Femur (tissue), 1 donor: ENCODE measurements at places on chromosomes 1 and 21.

- DNase-seq: no peak
Measured at GRCh38 chr1:235946571-235946981, 79.9 kb upstream of the LYST start.

DNA sequence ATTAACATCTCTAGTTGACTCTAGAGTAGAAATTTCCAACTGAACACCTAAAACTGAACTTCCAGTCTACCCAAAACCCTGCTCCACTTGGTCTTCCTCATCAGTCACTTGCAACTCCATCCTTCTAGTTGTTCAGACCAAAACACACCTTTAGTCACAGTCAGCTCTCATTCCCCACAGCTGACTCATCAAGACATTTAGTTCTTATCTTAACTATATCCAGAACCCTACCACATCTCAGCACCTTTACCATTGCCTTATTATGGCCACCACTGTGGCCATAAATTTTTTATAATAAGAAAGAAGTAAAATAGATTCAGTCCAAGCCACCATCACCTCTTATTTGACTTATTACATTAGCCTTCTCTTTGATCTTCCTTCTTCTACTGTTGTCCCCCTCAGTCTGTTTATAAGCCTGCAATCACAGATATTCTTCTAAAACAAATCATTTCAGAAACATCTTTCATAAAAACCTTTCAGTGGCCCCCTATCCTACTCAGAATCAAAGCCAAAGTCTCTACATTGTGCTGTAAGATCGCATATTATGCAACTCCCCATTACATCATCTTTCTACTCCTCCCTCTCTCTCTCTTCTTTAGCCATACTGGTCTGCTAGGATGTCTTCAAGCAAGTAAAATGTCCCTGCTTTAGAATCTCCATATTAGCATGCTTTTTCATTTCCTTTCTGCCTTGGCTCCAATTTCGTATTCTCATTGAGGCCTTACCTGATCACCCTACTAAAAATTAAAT lies 275.9 kb downstream of the LRRC40 start:
- DNase-seq: no peak

- DNase-seq: no peak
Measured at GRCh38 chr1:200306944-200307754, 102.7 kb downstream of the ZNF281 start.

DNA sequence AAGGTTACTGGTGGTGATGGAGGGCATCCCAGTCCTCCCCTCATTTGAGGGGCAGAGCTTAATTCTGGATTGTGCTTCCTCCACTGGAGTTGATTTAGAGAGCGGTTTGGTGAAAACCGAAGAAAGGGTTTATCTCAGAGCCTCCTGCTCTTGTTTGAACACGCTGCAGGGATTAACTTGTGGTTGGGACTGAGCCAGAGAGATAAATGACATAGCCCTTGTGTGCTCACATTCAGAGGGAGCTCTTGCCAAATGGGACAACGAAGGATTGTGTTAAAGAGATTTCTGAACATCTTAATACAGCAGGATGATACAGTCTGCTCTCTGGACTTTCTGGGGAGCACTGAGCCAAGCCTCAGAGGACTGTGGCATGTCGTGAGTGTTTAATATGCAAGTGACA lies 308.2 kb downstream of the DISC1 start:
- DNase-seq: peak; percentile 46

GRCh38 chr1:195530961-195531360 lies 1077.3 kb downstream of the KCNT2 start:
- DNase-seq: no peak

GRCh38 chr1:151494741-151495281 lies 16.4 kb upstream of the CGN start:
- DNase-seq: no peak

- no peak for DNase-seq
Measured at GRCh38 chr1:64896551-64896950, 69.8 kb downstream of the JAK1 start.

GRCh38 chr21:33411949-33412430 lies 8.8 kb downstream of the IFNGR2 start:
- DNase-seq: no peak

GRCh38 chr1:219518168-219518906 lies 94.6 kb downstream of the ZC3H11B start:
- DNase-seq: no peak

DNA sequence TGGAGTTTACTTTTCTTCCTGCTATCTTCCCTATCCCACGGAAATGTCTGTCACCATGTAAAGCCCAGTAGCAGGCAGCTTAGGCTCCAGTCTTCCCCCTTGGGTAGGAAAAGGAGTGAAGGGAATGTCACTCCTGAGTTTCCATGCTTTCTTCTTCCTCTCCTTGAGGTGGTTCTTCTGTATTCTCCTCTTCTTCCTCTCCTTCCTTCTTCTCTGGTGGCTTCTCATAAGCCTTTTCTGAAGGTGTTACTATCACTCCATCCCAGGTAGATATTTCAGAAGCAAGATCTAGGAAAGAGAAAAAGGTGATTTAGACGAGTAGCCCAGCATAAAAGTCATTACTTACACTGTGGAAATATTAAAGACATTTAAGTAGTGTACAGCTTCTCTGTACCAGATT lies 3.8 kb downstream of the SNAPIN start:
- DNase-seq: no peak

GRCh38 chr1:83499998-83500397 lies 498.9 kb downstream of the TTLL7 start:
- no peak for DNase-seq

DNA sequence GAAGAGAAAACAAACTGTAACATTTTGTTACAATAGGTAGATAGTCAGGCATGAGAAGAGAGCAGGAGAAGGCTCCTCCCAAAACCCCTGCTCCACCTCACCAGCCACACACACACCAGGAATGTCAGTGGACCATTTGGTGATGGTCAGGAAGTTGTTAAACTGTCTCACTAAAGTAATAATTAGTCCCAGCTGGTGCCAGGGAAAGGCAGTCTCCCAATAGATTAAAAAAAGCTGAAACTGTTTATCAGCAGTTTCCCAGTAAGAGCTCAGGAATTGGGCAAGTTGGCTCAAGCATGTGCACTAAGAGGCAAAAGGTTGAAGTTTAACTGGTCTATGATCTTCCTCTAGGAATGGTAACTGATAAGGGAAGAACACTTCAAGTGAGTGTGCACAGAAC lies 249.6 kb downstream of the COL11A1 start:
- DNase-seq: no peak

GRCh38 chr1:97144527-97144926 lies 422.9 kb downstream of the PTBP2 start:
- DNase-seq: no peak

GRCh38 chr1:161307230-161307768 lies 2.5 kb downstream of the MPZ start:
- DNase-seq: no peak

GRCh38 chr1:55289614-55290013 lies 74.5 kb upstream of the USP24 start:
- DNase-seq: no peak

DNA sequence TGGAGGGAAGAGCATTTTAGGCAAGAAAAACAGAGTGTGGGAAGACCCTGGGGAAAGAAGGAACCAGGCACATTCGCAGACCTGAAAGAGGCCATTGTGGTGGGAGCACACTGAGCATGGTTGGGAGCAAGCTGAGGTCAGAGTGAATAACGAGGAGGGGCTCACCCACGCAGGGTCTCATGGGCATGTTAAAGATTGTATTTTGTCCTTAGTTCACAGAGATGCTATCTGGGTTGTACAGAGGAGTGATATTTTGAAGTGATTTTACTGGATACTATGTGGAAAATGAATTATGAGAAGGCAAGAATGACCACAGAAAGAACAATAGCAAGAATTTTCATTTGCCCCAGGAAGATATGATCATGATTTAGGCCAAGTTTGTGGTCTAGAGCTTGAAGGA lies 578.3 kb upstream of the NR5A2 start:
- no peak for DNase-seq

- DNase-seq: no peak
Measured at GRCh38 chr1:159999204-159999603, 32.6 kb downstream of the PIGM start.

GRCh38 chr1:66464802-66465201 lies 69.2 kb upstream of the SGIP1 start:
- DNase-seq: no peak

- DNase-seq: no peak
Measured at GRCh38 chr1:39854738-39855137, 28.6 kb downstream of the TRIT1 start.

- DNase-seq: no peak
Measured at GRCh38 chr21:44057055-44057454, 44.9 kb downstream of the TRAPPC10 start.

GRCh38 chr1:21931171-21932093 lies 5.7 kb downstream of the HSPG2 start:
- peak; percentile 79 for DNase-seq

DNA sequence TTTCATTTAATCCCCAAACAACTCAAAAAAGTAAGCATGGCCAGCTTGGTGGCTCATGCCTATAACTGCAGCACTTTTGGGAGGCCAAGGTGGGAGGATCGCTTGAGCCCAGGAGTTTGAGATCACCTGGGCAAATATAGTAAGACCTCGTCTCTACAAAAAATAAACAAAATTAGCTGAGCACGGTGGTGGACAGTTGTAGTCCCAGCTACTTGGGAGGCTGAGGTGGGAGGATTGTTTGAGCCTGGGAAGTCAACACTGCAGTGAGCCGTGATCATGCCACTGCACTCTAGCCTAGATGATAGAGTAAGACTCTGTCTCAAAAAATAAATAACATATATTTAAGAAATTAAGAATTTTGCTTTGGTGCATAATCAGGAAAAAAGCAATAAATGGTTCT lies 6.1 kb upstream of the AKR1A1 start:
- no peak for DNase-seq

DNA sequence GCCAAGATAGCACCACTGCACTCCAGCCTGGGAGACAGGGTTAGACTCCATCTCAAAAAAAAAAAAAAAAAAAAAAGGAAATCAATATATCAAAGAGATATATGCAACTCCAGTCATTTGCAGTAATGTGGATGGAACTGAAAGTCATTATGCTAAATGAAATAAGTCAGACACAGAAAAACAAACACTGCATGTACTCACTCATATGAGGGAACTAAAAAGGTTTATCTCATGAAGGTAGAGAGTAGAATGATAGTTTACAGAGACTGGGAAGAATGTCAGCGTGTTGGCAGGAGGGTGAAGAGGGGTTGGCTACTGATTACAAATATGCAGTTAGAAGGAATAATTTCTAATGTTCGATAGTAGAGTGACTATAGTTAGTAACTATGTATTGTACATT lies 13.2 kb downstream of the HSD11B1 start:
- no peak for DNase-seq

- DNase-seq: no peak
Measured at GRCh38 chr1:221234791-221235190, 355.5 kb downstream of the HLX start.

DNA sequence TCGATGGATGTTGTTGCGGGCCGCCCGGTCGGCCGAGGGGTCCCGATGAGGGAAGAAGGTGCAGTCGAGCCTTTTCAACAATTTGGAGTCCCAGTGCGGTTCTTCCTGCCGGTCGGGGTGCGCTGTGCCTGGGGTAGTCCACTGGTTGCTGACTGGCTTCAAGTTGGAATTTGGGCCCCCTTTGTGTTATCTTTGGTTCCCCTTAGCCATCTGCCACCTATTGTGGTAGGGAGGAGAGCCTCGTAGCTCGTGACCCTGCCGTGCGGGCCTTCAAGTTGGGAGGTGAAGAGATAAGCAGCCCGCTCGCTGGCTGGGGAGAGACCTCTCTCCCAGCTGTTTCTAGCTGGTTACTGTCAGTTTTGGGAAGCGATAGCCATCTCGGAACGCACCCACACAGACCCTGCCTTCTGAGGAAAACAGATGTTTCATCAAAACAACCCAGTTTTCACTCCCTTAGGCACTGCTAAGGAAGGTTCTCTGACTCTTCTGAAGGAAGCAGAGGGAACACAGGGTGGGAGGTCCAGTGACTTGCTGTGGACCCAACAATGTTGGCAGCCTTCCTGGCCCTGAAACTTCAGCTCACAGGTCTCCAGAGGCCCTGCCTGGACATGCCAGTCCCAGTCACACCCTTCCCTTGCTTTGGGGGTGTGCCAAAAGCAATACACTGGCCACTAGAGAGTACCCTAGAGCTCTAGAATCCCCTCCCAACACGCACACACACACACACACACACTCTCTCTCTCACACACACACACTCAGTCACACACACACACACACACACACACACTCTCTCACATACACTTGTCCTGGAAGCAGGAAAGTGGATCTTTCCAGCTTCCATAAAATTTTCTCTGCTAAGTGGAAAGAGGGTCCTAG lies 1.0 kb downstream of the BTG2 start:
- DNase-seq: peak; percentile 86

- DNase-seq: no peak
Measured at GRCh38 chr1:19272064-19272463, 16.5 kb downstream of the AKR7A3 start.

DNA sequence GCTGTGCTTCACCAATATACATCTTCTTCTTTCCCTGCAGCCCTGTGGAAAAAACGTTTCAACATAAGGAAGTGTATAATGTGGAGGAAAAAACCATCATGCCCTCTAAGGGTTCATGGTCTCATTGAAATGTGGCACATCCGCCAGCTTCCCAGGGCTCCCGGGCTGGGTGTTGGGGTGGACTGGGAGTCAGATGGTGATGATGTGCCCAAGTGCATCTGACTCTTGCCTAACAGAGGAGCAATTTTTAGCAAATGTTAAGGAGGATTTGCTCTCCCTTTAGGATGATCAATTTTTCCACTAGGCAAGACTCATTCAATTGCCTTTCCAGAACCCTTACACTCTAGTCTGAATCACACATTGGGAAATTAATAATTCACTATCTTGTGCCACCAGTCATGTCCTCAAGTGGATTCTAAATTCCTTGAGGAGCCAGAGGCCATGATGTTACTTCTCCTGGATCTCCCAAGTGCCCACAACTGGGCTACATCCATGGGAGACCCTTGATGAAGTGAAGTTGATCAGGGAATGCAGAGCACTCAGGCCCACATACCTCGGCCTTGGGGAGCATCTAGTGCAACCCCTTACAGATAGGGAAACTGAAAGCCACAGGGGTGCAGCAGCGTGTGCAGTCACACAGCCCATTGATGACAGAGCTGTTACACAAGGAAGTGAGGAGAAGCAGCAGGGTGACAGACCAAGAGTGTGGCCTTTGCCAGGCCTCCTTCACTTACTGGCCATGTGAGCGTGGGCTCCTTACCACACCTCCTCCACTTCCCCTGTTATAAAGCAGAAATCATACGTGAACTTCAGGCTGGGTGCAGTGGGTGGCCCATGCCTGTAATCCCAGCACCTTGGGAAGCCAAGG lies 100.0 kb upstream of the SLC44A3 start:
- DNase-seq: no peak

GRCh38 chr1:218521414-218522169 lies 176.5 kb downstream of the TGFB2 start:
- no peak for DNase-seq
